ENCODE measurements at places on chromosomes 7 and 10. TPM values are rescaled to one million over a fixed set of nuclear protein-coding genes. Genes with fewer than 3 reads are reported as not detected.

GRCh38 chr10:66505003-66505657 lies 420.7 kb upstream of the LRRTM3 start:
- no peaks in the 10 kb centered on the region for H3K36me3 ChIP-seq
- no peak for DNase-seq
- no peak overlapping the region for H3K4me3 ChIP-seq
- no peaks in the 10 kb centered on the region for H3K27me3 ChIP-seq

DNA sequence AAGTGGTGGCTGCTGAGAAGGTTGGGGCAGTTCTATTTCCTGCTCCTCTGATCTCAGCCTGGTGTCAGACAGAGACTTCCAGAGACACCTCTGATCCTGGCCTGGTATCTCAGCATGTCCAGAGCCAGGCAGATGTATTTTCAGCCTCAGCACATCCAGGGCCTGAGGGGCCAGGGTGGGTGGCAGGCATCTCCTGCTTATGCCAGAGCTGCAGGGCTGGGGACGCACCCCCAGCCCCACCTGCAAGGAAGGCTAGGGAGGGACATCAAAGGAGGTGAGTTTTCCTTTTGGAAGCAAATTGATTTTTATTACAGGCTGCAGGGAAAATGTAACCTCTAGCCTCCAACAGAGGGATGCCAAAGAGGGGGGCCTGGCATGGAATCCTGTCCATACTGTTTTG lies 36.7 kb downstream of the CFAP46 start:
- H3K4me1 ChIP-seq: no peaks in the 10 kb centered on the region
- H3K27ac ChIP-seq: no peak overlapping the region
- no peaks in the 10 kb centered on the region for H3K27me3 ChIP-seq
- no peaks in the 10 kb centered on the region for H3K36me3 ChIP-seq

DNA sequence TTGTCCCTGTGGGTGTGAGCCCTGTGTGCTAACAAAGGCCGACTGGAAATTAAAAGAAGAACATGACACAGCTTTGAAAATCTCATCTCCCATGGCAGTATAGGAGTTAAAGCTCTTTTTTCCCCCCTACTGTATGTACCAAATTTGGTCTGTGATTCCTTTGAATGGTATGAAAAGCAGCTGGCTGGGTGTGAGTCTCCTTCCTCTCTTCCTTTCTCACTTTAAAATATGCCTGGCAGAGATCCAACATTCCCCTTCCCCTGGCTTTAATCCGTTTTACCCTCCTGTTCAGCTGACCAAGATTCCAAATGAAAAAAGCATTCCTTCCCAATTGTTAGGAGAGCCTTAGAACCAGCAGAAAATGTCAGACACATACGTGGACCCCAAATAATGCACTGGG lies 225.0 kb upstream of the CELF2 start:
- no peaks in the 10 kb centered on the region for H3K36me3 ChIP-seq
- no peak for DNase-seq
- no peaks in the 10 kb centered on the region for H3K4me1 ChIP-seq
- no peaks in the 10 kb centered on the region for H3K27me3 ChIP-seq

The CD36 gene
- 10.0 TPM for total RNA-seq

DNA sequence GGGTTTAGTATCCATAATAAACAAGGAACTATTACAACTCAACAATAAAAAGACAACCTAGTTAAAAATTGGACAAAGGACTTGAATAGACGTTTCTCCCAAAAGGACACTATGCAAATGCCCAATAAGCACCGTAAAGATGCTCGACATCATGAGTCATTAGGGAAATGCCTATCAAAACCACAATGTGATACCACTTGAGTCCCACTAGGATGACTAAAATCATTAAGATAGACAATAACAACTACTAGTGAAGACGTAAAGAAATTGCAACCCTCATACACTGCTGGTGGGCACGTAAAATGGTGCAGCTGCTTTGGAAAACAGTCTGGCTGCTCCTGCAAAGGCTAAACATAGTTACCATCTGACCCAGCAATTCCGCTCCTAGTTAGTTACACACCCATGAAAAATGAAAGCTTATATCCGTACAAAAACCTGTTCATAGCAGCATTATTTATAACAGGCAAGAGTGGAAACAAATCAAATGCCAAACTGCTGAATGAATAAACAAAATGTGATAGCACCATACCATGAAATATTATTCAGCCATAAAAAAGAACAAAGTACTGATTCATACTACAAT lies 17.3 kb downstream of the CCDC3 start:
- H3K4me1 ChIP-seq: no peaks in the 10 kb centered on the region
- no peaks in the 10 kb centered on the region for H3K27me3 ChIP-seq
- no peaks in the 10 kb centered on the region for H3K36me3 ChIP-seq
- no peak for DNase-seq
- H3K4me3 ChIP-seq: no peak overlapping the region
- H3K27ac ChIP-seq: no peak overlapping the region

Measured in kidney (tissue), 22 donors.